Hematopoietic multipotent progenitor cell treated with erythropoietin and hydrocortisone succinate and interleukin-3 and kit ligand, for 4 days (in vitro differentiated cells): ENCODE measurements at places on chromosomes 13 and 19.

DNA sequence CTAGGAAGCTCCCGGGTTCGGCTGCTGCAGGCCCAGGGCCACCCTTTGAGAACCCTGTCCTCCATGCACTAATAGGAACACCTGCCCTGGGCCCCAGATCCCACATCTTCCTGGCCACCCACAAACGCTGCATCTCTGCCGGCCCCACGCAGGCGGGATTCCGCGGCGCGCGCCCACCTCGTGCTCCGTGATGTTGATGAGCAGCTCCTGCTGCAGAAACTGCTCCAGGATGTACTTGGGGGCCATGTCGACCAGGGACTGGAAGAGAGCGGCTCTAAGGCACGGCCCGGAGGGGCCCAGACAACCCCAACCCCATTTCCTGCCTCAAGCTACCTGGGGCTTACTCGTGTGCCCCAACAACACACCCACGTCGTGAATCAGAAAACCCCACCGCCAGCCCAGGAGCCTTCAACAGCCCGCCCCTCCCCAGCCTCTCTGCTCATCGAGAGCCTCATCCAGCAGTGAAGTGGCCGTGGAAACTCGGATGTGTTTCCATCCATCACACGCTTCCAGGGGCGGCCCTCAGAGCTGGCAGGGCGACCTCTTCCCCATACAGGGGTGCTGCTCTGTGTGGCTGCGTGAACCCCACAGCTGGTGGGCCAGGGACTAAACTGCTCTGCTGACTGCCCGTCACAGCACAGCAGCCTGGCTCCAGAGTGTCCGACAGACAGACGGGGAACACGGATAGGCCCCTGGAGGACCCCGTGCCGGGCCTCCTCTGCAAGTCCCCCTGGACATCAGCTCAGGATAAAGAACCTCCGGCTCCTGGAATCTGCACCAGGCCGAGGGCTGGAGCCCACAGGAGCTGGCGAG is 4.2 kb downstream of the POLR2E start:
- no peak for DNase-seq

GRCh38 chr13:64293923-64294322 is 2878.3 kb upstream of the PCDH20 start:
- no peak for DNase-seq

DNA sequence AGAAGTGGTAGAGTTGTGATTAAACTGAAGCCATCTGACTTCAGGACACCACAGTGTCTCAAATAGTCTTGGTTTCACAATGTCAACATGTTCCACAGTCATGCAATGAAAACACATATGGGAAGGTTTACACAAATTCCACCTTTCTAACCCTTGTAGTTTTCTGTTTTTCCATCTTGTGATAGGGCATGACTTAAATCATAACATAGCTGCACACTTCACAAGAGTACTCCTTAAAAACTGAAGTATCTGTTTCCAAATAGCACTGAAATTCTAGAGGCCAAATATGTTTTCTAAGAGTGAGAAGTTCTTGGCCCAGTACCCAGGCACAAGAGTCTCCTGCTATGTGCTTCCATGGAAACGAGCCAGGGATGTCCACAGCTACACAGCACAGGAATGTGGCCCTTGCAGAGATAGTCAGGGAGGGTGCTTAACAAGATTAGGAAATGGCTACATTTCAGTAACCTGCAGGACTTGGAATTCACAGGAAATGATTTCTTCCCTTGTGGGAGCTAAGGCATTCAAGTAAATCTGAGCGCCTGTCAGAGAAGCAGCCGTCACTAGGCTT is 269.1 kb downstream of the NDFIP2 start:
- no peak for DNase-seq

DNA sequence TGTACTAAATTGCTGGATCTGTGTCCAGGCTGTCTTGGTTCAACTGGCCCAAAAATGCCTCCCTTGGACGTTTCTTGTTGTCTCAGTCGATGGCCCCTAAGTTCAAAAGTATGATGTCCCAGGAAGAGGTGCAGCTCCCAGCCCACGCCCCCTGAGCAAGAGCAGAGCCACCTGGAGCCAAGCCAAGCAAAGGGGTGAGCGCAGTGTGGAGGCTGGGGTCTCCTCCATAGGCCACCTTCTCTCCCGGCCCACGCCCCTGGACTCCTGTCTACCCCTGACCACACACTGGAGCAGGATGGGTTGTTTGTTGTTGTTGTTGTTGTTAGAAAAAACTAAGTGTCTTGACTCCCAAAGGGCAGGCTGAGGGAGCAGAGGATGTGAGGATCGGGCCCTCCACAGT is 26.0 kb upstream of the NPAS1 start:
- DNase-seq: no peak

DNA sequence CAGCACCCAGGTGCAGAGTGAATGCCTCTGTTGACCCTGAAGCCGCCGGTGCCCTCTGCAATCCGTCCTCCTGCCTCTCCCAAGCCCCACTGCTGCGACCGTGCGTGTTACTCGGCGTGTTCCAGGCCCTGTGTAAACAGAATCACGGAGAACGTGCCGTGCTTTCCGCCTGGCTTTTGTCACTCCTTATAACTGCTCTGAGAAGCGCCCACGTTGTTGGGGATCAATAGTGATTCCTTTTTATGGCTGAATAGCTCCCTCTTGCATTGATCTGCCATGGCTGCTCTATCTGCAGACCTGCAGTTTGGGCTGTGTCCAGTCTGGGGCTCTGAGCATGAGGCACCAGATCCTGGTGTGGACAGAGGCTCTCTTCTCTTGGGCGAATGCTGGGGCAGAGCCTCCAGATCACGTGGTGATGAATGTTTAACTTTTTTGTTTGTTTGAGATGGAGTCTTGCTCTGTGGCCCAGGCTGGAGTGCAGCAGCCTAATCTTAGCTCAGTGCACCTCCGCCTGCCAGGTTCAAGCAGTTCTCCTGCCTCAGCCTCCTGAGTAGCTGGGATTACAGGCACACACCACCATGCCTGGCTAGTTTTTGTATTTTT is 15.8 kb downstream of the ADPRHL1 start:
- DNase-seq: peak; percentile 18

DNA sequence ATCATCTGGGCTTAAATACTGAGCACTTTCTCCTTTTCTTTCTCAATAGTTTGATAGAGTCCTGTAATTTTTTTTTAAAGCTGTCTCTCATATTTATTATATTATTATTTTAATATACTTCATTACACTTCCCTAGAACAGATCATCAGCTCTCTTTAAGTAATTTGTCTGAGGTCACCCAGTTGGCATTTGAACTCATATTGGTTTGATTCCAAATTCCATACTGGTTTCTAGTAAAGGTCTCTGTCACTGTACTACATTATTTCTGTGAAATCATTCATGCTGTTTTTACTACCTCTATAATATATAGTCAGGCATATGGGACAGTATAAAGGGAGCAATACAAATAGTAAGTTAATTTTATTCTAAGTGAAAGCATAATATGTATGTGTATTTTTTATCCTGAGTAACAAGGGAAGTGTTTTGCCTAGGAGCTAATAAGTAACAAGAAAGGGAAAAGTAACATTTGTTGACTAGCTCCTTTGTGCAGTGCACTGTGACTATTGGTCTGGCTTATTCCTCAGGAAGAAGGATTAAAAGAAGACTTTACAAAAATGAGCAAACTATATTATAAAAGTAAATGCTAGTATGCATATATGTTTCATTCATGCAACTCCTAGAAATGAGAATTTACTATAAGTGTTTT is 14.3 kb downstream of the LPAR6 start:
- DNase-seq: no peak

DNA sequence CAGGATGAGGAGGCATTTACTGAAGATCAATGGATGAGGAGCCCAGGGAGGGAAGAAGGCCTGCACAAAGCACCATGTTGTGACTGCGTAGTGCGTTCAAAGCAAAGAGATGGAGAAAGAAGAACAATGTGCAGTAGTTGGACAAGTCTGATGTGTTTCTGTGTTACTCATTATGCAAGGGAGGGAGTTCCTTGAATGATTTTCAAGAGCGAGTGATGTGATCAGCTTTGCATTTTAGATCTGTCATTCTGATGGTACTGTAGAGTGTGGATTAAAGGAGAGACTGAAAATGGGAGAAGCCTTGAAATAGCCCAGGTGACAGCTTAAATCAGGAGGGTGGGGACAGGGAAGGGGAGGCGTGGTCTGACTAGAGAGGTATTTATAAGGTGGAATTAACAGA is 9.5 kb downstream of the MYO16 start:
- no peak for DNase-seq

DNA sequence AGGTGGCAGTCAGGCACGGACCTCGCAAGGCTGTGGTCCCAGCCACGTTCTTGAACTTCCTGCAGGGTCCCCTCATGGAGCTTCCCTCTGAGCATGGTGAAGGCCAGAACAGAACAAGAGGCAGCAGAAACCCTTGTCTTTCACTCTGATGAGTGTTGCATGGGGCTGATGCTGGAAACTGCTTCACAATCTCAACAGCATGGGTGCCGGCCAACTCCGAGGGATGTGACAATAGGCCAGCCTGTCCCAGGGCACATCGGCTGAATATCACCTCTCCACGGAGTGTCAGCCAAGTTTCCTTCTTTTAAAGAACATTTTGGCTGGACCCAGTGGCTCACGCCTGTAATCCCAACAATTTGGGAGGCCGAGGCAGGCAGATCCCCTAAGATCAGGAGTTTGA is 173.9 kb downstream of the FOXO1 start:
- DNase-seq: no peak

DNA sequence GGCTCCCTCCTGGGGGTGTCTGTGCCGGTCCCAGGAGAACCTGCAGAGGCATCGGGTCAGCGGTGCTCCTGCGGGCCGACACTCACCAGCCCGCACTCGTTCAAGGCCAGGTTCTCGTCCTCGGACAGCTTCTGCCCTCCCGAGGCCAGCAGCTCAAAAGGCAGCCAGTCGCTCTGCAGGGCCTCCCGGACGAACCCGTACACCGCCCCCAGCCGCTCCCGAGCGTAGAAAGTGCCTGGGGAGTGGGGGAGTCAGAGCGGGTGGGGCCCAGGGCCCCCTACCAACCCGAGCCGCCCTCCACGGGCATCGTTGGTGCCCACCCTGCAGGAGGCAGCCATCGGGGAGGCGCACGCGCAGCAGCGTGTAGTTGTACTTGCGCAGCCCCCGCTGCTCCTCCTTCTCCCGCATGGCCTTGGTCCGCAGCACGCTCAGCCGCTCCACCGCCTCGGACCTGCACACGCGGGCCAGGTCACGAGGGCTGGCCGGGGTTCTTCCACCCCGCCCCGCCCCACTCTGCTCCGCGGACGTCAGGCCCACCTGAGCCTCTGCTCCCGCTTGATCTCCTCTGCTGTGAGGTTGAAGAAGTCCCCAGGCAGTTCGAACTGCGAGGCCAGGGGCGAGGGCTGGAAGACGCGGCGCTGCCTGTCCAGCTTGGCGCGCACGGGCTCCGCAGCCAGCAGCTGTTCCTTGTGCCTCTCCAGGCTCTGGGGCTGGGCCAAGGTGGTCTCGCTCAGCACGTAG is 11.5 kb downstream of the UBXN6 start:
- no peak for DNase-seq

DNA sequence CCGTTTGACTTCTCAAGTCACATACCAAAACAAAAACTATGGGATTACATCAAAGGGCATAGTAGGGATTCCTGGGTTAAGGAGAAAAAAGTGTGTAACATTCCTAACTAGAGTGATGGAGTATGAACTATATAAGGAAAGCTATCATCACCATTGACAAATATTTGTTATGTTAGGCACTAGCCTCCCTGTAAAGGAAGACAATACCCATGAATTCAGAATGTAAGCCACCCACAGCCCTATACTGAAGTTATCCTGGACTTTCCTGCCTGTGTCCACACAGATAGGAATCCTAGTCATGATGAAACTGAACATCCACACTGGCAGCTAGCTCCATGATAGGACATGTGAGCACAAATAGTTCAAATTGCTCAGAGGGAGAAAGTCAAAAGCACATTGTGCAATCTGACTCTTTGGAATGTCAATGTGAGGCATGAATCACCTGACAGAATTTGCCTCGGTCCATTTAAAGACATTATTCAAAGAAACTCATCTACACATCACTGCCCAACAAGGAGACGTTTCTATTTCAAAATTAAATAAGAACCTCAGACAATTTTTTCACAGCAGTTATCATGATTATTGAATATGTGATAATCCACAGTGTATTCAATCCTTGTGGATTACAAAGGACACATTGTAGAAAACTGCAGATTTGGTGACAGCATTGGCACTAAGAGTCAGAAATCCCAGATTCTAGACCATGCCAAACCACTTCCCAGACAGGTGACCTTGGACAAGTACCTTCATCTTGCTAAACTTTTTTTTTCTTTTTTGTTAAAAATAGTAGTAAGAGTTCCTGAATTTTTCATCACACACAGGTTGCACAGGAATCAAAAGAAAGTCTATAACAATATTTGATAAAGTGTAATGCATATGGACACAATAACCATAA is 529.3 kb downstream of the IRS2 start:
- no peak for DNase-seq

GRCh38 chr13:48892053-48892687 is 83.5 kb upstream of the FNDC3A start:
- no peak for DNase-seq

DNA sequence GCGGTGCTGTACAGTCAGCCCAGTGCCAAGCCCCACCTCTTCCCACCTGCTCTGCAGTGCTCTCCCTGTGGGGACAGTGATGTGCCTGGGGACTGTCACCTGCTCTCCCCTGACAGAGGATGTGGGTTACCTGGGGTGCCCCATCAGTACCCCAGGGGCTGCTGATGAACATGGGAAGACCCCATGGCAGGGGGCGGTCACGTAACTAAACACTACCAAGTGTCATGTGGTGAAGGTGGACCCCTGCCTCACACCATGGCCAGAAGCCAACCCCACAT is 12.7 kb downstream of the KDM4B start:
- no peak for DNase-seq

GRCh38 chr19:50432221-50433028 is at the start of gene MYBPC2:
MYBPC2 (plus strand) TSS chr19:50432892; CDS start chr19:50432954, 62 bp downstream.
- no peak for DNase-seq

GRCh38 chr19:15412832-15413231 is 6.0 kb downstream of the AKAP8L start:
- DNase-seq: peak; percentile 39

DNA sequence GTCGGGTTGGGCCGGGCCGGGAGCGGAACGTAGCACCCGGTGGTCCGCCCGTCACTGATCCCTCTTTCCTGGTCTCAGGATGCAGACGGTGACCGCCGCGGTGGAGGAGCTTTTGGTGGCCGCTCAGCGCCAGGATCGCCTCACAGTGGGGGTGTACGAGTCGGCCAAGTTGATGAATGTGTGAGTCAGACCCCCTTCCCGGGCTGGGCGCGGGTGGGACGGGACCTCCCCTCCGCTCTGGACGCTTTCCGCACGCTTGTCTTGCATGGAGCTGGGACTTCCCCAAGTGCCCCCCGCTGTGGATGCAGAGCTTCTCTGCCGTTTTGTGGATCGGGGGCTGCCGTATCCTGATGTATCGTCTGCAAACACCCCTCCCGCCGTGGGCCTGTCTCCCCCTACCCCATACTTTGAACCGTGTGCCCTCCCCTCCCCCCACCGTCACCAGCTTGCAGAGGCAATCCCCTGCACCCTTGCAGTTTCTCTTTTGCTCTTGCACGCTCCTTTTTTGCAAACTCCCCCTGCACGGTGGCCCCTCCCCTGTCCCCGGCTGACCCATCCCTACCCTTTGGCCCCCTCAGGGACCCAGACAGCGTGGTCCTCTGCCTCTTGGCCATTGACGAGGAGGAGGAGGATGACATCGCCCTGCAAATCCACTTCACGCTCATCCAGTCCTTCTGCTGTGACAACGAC is 669 bp downstream of the GADD45B start:
- peak; percentile 58 for DNase-seq

- peak; percentile 94 for DNase-seq
Measured at GRCh38 chr19:45677351-45678230, 9.6 kb downstream of the GIPR start.
